Anterior cingulate cortex (tissue), 58 donors: ENCODE measurements at places on chromosomes 5 and 9.

- no peak for DNase-seq
Observed at GRCh38 chr5:88269222-88269771, 652 bp upstream of the TMEM161B start.

GRCh38 chr9:37390759-37391158 is 31.7 kb upstream of the GRHPR start:
- DNase-seq = no peak

- no peak for DNase-seq
Observed at GRCh38 chr9:35749515-35750255, 598 bp downstream of the RGP1 start.

DNA sequence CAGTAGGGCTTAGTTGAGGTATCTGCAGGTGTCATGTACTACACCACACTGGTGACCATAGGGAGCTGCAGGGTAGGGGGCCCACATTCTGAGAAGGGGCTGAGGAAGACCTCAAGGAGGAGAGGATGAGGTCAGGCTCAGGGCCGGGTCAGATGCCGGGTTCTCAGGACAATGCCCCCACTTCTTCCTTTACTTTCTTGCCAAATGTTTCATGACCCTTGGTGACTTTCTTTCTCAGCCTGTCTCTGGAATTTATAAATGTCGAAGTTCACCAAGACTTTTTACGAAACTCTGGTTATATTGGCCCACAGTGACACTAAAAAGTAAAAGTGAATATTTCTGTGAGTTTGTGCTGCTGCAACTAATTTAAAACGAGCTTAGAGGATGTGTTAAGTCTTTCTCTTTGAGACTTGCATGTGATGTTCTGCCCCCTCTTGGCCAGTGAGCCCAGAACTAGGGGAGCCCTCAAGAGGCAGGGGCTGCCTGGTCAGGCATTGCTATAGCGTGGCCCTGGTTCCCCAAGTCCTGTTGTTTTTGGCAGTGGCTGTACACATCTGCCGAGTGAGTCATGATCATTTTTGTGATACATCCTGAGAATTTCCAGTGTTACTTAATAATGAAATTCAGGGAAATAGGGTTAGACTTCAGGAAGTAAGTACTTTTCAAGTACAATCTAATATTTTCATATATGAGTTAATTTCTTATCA is 11.2 kb downstream of the ACO1 start:
- no peak for DNase-seq

GRCh38 chr5:124103671-124104070 is 591.7 kb downstream of the CSNK1G3 start:
- no peak for DNase-seq

DNA sequence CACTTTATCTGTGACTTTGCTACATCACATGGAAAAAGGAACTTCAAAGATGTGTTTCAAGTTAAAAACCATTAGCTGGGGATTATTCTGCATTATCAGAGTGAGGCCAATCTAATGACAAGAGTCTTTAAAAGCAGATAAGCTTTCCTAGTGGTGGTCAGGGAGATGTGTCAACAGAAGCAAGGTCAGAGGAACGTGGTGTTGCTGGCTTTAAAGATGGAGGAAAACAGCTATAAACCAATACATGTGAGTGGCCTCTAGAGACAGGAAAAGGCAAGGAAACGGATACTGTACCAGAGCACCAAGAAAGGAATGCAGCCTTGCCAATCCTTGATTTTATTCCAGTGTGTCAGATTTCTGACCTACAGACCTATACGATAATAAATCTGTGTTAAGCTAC is 204.2 kb downstream of the TAF11L14 start:
- DNase-seq = no peak

DNA sequence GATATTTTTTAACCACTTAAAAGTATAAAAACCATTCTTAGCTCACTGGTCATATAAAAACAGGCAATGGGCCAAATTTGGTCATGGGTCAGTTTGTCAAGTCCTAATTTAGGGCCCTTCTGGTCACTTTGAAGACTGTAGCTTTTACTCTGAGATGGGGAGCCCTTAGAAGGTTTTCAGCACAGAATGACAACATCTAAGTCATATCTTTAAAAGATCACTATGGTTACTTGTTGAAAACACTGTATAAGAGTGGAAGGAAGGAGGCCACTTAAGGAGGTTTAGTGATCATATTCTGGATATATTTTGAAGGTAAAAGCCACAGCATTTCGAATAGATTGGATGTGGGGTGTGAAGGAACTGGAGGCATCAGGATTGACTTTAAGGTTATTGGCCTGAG is 76.7 kb downstream of the STRBP start:
- no peak for DNase-seq

DNA sequence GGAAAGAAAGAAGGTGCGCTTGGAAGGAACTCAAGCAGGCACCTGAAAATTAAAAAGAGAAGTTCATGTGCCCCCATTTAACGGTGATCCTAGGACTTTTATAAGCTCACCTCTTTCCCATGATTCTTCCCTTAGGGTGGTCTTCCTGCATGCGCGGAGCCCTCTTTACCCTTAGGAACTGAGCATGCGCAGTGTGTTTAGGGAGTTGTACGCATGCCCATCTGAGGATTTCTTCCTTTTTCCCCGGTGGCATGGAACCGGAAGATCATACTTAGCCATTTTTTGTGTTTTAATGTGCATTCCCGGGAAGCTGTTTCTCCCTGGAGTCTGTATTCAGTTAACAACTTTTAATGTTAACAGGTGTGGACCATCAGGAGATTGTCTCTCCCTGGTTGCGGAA is 119.0 kb downstream of the FBXL7 start:
- no peak for DNase-seq

DNA sequence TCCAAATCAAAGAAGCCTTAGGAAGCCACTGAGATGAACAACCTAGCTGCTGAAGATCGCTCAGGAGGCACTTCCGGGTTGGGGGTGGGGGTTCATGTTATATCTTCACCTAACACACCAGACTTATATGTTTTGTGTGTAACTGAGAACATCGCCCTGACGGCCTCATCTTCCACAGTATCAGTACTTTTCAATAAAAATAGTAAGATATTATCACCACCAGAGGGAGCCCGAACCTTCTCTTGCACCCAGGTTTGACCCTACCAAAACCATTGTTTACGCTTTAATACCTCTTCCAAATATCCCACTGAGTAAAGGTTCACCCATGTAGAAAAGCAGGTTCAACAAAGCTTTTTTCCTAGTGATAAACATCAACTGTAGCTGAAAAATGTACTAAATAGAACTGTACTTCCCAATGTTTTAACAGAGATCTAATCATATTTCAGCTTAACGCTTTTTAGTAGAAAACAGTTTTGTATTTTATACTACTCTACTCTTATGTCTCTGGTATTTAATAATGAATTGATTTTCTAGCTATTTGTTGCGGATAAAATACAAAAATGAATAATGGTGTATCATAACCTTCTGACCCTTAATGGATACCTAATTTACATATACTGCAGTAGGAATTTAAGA is 244.0 kb downstream of the EPB41L4A start:
- no peak for DNase-seq

DNA sequence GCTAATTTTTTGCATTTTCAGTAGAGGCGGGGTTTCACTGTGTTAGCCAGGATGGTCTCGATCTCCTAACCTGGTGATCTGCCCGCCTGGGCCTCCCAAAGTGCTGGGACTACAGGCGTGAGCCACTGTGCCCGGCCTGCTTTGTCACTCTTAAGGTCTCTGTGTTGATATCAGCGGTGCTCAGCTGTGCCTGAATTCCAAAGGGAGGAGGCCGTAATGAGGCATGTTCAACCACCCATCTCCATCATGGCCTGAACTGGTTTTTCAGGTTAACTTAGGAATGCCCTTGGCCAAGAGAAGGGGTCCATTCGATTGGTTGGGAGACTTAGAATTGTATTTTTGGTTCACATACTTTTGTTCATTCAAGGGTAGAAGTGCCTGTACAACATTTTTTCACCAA is 22.0 kb downstream of the HSD17B3 start:
- no peak for DNase-seq

GRCh38 chr5:54234304-54234933 is 76.0 kb downstream of the ARL15 start:
- DNase-seq = no peak
